ENCODE measurements at places on chromosomes 3 and 15.
A peak's percentile ranks its signal among the peaks of the same experiment; 100 is the strongest.

DNA sequence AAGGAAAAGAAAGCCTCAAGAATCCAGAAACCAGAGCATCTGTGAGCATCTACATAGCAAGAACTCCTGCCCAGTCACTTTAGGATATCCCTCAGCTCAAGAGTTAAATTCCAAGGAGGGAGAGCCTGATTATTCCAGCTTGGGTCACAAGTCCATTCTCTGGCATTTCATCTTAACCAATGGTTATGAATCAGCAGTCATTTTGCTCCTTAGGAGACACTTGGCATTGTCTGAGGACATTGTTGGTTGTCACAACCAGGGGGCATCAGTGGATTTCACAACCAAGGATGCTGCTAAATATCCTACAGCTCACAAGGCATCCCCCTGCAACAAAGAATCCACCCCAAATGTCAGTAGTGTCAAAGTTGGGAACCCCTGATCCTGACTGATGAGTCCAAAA lies 51.0 kb upstream of the LMCD1 start:
- DNase-seq: no peak

DNA sequence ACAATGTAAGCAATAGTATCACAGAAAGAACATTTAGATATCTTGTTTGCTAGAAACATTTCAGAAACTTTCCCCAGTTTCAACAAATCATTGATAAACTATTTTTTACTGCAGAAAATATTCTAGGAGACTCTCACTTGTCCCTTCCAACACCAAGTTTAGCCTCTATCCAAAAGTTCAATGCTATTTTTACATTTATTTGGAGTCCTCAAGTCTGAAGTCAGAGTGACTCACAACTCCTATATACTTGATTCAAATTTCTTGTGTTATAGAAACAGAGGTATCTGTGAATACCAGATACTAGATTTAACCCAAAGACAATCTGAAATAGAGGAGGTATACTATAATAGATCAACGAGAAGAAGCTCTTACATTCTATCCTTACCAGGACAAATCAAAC lies 49.6 kb downstream of the RFX7 start:
- no peak for DNase-seq

DNA sequence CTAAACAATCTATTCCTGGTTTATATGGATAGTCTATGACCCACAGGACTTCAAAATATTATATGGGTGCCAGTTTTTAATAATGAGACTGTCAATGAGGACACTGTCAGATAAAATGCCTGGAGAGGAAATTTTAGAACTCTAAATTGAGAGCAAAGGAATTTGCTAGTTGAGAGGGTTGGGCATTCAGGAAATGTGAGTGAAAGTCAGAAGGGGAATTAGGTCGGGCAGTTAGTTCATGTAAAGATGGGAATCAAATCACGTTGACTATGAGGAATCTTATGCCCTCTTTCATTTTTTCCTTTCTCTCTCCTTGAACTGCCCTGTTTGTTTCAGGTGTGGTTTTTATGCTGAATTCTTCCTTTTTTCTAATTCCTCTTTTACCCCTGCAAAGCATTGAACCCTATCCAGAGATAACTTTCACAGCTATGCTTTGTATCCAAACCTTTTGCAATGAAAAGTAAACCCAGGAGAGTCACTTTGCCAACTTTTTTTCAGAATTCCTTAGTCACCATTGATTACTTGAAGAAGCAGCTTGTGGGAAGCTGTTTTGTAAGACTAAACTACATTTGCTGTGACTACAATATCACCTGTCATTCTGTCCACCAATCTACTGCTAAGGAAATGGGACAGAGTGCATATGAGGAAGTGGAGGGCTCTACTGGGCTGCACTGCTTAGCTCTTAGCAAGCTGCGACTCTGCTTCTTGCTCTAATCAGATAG lies 27.8 kb downstream of the CHP1 start:
- DNase-seq: no peak

DNA sequence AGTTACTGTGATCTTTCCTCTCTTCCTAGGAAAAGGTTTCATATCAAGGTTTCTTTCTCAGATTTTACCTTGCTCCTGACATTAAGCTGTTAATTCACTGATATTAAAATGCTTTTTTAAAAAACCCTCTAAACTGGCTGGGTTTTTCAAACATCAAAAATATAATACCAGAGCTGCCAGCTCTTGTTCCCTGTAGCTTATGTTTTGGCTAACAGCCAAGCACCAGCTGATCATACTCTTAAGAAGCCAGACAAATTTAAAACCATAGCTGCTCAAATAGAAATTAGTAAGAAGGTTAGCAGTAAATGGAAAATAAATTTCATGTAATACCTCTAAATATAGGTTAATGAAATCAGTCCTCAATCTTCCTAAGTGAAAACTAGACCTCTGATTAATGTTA lies 657.5 kb downstream of the GRM7 start:
- DNase-seq: no peak

- DNase-seq: no peak
Measured at GRCh38 chr3:190695994-190696393, 166.5 kb downstream of the GMNC start.

DNA sequence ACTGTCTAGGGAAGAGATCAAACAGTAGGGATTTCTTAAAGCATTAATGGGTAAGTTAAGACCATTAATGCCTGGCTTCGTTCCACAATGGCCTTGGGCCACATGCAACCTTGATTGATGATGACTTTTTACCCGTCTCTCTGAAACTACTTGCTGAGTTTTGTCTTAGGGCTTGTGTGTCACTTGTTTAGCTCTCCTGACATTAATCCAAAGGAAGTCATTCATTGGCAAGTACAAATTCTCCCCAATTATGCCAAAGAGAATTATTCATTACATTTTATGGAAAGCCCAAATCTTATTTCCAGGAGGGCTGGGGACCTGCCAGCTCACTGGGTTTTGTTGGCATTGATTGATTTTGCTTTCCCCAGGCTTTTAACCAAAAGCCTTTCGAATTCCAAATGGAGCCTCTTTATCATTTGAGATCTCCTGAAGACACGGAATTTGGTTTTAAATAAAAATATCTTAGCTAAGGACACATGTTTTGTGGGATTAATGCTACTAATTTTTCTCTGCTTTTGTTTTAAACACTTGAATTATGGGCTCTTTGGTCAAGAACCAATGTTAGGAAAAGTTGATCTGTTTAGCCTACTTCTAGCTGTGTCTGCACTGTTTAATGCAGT lies 40.7 kb downstream of the SERPINI1 start:
- no peak for DNase-seq

GRCh38 chr15:66698318-66698961 lies 3.6 kb upstream of the SMAD6 start:
- peak; percentile 15 for DNase-seq

DNA sequence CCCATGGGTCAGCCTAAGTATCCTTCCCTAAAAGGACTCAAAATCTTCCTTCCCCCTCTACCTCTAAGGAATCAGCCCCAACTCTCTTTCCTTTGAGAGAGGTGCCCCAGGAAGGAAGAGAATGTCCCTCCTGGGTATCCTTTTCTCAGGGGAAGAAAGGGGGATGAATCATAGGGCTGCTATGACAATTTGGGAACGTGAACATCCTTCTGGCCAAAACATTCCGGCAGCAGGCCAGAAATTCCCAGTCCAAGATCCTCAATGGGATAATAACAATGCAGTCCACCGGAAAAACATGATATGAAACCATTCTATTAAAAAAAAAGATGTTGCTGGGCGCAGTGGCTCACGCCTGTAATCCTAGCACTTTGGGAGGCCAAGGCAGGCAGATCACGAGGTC lies 50.8 kb upstream of the CACNA2D3 start:
- DNase-seq: no peak

GRCh38 chr3:99413504-99413903 lies 224.9 kb upstream of the COL8A1 start:
- DNase-seq: no peak

DNA sequence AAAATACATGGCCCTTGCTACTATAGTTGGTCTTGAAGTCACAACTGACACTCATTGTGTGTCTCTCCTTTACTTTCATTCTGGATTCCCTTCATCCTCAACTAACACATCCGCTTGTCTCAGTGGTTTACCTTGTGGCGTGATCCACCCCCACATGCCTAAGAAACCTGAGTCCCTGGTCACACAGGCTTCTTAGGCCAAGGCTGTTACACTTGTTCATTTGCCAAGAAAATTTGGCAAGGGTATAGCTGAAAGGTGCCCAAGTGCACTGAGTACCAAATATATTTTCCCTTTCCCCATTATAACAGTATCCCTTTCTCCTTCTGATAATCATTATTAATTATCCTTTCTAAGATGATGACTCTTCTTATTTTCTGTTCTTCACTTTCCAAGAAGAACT lies 207.6 kb upstream of the STAC start:
- no peak for DNase-seq
